ENCODE measurements at places on chromosomes 7 and 10.

DNA sequence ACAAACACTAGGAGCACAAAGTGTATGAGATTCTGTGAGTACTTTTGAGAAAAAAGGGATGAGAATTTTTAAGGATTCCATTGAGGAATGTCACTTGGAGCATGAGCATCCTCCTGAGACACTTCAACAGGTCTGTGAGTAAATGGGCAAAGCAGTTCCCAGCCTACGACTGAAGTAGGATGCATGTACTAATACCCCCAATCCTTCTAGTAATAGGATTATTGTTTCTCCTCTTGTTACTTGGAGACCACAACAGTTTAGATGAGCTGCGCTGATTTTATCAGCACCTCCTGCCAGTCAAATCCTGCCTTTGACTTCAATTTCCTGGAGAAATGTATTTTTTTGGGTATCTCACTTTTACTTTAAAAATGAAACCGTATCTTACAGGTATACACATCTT lies 820 bp downstream of the BBS9 start:
- DNase-seq, result no peak
- H3K36me3 ChIP-seq, result no peaks in the 10 kb centered on the region
- peaks cover 15% of the 10 kb centered on the region for H3K4me1 ChIP-seq
- H3K27me3 ChIP-seq, result no peaks in the 10 kb centered on the region
- peak overlapping the region; percentile 66 for H3K27ac ChIP-seq
- peak overlapping the region; percentile 81 for H3K4me3 ChIP-seq

DNA sequence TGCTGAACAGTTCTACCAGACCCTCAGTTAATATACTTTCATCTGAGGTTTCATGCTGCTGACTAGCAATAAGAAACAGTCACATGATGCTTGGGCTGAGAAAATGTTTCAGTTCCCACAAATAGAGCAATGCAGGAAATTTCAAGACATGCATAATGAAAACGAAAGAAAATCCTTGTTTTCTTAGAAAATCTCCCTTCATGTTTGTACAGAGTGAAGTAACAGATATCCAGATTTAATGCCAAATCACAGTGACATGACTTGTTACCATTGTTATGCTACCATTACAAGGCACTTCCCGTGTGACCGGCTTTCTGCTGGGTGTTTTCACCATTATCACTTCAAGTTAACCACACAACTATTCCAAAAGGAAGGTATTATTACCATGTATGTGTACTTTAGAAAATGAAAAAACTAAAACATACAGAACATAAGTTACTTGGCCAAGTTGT lies 121.7 kb downstream of the DOCK4 start:
- H3K27me3 ChIP-seq, result no peaks in the 10 kb centered on the region
- H3K4me1 ChIP-seq, result no peaks in the 10 kb centered on the region
- DNase-seq, result no peak
- H3K27ac ChIP-seq, result no peak overlapping the region
- no peak overlapping the region for H3K4me3 ChIP-seq
- H3K36me3 ChIP-seq, result no peaks in the 10 kb centered on the region

DNA sequence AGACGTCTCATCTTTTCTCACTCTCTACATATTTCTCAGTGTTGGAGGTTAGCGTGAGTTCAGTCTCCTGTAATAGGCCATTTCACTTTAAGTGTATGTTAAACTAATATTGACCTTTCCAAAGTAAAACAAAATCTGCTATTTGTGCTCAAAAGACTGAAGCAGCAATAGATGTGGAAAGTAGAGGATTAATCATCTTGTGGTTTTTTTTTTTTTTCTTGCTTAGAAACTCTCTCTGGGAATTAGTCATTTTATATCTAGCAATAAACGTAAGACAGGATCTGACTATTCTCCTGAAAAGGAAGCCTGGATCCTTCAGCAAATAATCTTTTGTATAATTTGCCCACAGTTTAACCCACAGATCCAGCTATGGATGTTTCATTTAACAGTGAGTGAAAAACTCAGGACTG lies 81.7 kb downstream of the NRP1 start:
- no peak overlapping the region for H3K4me3 ChIP-seq
- peaks cover 25% of the 10 kb centered on the region for H3K4me1 ChIP-seq
- no peaks in the 10 kb centered on the region for H3K36me3 ChIP-seq
- H3K27ac ChIP-seq, result no peak overlapping the region

DNA sequence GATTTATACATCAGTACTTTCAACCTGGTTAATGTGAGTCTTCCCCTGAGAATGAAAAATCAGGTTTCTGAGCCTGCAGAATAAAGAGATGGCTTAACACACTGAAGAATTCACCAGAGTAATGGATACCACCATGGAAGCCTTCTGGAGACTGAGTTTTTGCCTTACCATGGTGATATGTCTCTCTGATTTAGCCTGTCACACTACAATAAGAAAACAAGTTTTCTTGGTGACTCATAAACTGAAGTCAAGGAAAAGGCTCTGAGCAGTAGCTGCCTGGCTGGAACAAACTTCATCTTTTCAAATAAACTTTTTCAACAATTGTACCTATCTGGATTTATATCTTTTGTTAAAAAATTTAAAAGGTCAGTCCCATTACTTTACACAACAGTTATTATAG lies 229.0 kb downstream of the PRPF18 start:
- H3K4me3 ChIP-seq, result no peak overlapping the region
- no peaks in the 10 kb centered on the region for H3K27me3 ChIP-seq

GRCh38 chr7:128373606-128374005 lies 12.1 kb upstream of the PRRT4 start:
- H3K4me3 ChIP-seq, result no peak overlapping the region
- H3K27ac ChIP-seq, result no peak overlapping the region
- H3K36me3 ChIP-seq, result no peaks in the 10 kb centered on the region
- no peak for DNase-seq
- H3K4me1 ChIP-seq, result no peaks in the 10 kb centered on the region

DNA sequence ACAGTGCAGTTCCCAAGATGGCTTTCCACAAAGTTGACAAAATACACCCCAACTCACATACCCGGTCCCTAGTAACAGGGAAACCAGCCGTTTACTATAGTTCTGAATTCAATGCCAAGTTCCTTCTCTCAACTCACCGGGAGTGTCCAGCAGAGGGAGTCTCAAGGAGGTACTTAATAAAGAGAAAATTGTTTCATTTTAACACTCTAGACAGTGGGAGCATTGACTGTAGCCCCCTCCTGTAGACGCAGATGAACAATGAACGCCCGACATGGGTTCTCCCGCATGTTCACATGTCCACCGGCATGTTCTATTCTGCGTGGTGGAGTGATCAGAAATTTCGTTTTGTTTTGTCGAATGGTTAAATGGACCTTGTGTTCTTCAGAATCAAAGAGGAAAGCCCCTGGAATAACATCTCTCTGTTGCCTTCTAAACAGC lies 1.9 kb downstream of the HIPK2 start:
- H3K27ac ChIP-seq, result peak overlapping the region; percentile 64
- H3K4me1 ChIP-seq, result peaks cover 57% of the 10 kb centered on the region
- H3K4me3 ChIP-seq, result peak overlapping the region; percentile 60
- H3K36me3 ChIP-seq, result no peaks in the 10 kb centered on the region

DNA sequence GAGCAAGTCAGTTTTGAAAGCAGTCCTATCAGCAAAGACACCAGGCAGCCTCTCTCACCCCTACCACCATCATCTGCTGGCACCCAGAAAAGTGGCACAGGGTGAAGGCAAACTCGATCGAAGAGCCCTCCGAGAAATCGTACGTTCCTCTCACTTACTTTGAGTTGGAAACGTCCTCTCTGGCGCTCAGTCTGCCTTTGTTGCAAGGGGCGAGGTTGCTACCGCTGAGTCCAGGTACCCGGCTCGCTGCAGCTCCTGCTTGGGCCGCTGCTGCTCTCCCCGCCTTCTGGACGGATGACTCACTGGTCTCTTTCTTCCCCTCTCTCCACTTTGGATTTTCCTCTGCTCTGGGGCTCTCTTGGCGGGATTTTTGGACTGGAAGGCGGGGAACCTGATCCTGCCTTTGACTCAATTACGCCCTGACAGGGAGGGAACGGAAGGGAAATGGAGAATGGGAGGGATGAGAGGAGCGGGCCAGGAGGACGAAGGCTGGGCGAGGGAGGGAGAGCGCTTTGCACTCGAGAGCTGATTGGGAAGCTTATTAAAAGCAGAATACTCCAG lies at the start of gene PTN:
PTN (minus strand) TSS at position 453 of the 561 bp plus-strand sequence. CDS start 88,760 bp downstream, outside the sequence.
- H3K4me1 ChIP-seq, result no peaks in the 10 kb centered on the region
- H3K27ac ChIP-seq, result no peak within 1 kb of the TSS
- H3K27me3 ChIP-seq, result no peaks in the 10 kb centered on the region
- no peaks in the 10 kb centered on the region for H3K36me3 ChIP-seq
- DNase-seq, result no peak

GRCh38 chr10:129021594-129022304 lies 445.3 kb upstream of the MGMT start:
- no peak overlapping the region for H3K4me3 ChIP-seq
- H3K36me3 ChIP-seq, result no peaks in the 10 kb centered on the region
- no peak for DNase-seq
- H3K4me1 ChIP-seq, result no peaks in the 10 kb centered on the region
- no peaks in the 10 kb centered on the region for H3K27me3 ChIP-seq

DNA sequence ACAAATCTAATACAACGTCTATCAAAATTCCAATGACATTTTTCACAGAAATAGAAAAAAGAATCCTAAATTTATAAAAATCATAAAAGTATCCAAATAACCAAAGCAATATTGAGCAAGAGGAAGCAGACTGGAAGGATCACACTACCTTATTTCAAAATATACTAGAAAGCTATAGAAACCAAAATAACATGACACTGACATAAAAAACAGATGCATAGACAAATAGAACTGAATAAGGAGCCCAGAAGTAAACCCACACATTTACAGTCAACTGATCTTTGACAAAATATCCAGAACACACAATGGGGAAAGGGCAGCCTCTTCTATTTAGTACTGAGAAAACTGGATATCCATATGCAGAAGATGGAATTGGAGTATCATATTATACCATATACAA lies 217.5 kb downstream of the MACC1 start:
- no peak for DNase-seq
- H3K4me3 ChIP-seq, result no peak overlapping the region
- H3K27me3 ChIP-seq, result no peaks in the 10 kb centered on the region

GRCh38 chr10:125038637-125039036 lies 96.7 kb downstream of the ZRANB1 start:
- no peak for DNase-seq
- H3K4me3 ChIP-seq, result no peak overlapping the region
- no peaks in the 10 kb centered on the region for H3K36me3 ChIP-seq

DNA sequence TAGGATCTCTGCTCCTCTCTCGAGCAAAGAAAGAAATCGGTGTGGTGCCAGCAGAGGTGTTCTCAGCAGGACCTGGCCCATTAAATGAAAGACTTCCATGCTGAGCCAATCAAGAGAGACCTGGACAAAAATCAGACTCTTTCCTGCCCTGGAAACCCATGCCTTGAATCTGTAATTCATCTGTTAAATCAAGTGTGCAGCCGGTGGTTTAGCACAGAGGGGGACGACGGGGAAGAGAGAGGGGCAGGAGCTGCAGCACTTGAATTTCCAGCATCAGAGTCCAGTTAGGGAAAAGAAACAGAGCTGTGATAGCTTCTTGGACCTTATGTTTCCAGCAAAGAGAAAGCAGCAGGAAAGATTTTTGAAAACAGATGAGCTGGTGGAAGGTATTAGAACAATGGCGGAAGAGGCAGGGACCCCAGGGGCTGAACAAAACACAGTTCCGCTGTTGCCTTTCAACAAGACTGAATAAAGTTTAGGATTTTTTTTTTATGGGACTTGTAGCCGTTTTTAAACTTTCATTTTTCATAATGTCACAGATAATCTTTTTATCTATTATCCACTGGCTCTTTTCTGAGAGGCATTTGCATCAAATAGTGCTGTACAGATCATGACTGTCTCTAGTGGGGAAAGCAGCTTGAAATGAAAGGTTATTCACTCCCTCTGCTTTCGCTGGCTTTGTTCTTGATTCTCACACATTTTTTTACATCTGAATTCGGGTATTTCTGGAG lies 543.6 kb upstream of the GALNT17 start:
- no peaks in the 10 kb centered on the region for H3K27me3 ChIP-seq
- H3K4me1 ChIP-seq, result no peaks in the 10 kb centered on the region
- no peak for DNase-seq
- no peak overlapping the region for H3K4me3 ChIP-seq

- H3K4me1 ChIP-seq, result peaks cover 67% of the 10 kb centered on the region
- H3K27me3 ChIP-seq, result no peaks in the 10 kb centered on the region
- no peak overlapping the region for H3K27ac ChIP-seq
- no peak overlapping the region for H3K4me3 ChIP-seq
- no peaks in the 10 kb centered on the region for H3K36me3 ChIP-seq
Measured at GRCh38 chr7:105853931-105854419, 22.4 kb downstream of the ATXN7L1 start.

- H3K36me3 ChIP-seq, result no peaks in the 10 kb centered on the region
- no peak overlapping the region for H3K27ac ChIP-seq
- no peaks in the 10 kb centered on the region for H3K4me1 ChIP-seq
- DNase-seq, result no peak
Measured at GRCh38 chr7:107068156-107068555, 23.7 kb downstream of the PRKAR2B start.

DNA sequence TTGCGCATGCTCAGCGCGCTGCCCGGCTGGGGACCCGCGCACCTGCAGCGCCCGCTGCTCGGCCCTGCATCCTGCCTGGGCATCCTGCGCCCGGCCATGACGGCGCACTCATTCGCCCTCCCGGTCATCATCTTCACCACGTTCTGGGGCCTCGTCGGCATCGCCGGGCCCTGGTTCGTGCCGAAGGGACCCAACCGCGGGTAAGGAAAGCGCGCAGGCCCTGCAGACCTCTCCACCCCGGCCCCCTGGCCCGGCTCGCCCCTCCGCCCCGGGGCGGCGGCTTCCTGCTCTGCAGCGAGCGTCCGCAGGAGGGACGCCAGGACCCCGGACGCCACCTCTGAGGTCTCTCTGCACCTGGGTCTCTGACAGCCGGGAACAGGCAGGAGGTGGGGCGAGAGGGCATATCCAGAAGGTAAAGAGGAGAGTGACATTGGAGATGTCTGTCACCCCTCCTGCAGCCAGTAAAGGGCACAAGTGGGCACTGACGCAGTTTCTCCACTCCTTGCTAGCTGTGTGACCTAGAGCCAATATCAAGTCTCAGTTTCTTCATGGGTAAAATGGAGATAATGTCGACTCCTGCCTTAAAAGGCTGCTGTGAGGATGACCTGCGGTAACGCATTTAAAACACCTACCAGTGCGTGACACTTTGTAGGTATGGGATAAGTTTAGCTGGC lies 338 bp downstream of the ATP6V0E2 start:
- H3K4me3 ChIP-seq, result peak overlapping the region; percentile 61
- peaks cover 75% of the 10 kb centered on the region for H3K4me1 ChIP-seq
- no peaks in the 10 kb centered on the region for H3K27me3 ChIP-seq
- H3K36me3 ChIP-seq, result peaks cover 5% of the 10 kb centered on the region
- no peak for DNase-seq

DNA sequence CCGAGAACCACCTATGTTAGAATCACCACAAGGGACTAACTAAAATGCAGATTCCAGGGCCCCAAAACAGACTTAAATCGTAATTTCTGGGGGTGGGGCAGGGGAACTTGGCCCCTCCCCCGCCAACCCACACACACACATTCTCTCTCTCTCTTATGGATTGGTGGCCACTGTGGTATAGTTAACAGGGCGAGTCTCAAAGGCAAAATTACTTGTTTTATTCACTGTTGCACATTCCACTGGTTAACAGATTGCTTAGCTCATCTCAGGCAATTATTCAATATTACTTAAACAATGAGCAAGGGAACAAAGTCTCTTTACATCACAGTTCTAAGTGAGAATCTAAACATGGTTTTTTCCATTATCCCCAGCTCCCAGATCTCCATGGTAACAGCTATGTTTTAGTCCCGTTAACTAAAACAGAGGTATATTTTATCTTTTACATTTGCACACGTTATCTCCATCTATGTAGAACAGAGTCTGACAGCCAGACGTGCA lies 38.5 kb downstream of the IGF2BP3 start:
- DNase-seq, result no peak
- H3K27ac ChIP-seq, result no peak overlapping the region
- no peaks in the 10 kb centered on the region for H3K27me3 ChIP-seq
- H3K36me3 ChIP-seq, result no peaks in the 10 kb centered on the region
- H3K4me3 ChIP-seq, result no peak overlapping the region
- no peaks in the 10 kb centered on the region for H3K4me1 ChIP-seq
